ENCODE measurements at places on chromosomes 2 and 18. TPM values are rescaled to one million over a fixed set of nuclear protein-coding genes. Genes with fewer than 3 reads are reported as not detected.

SESTD1 gene
- 102 TPM for total RNA-seq

RBKS gene
- 5.9 TPM for total RNA-seq

GPR155 gene
- total RNA-seq: 6.8 TPM

BARD1 gene
- 10.5 TPM for total RNA-seq

THSD7B gene
- total RNA-seq: not detected

NAT8 gene
- 0.52 TPM for total RNA-seq

C2orf80 gene
- not detected for total RNA-seq

SLC5A7 gene
- not detected for total RNA-seq

FOXI3 gene
- total RNA-seq: not detected

TCF23 gene
- 0.05 TPM for total RNA-seq

C2orf72 gene
- total RNA-seq: 13.7 TPM

Data from mucosa of descending colon (tissue), 3 donors.